Fibroblast of pulmonary artery (primary cell): ENCODE measurements at places on chromosomes 2 and 18.

- DNase-seq = no peak
These were observed 77.8 kb downstream of the CTAGE1 start for GRCh38 chr18:22339913-22340312.

GRCh38 chr18:8386669-8387380 lies 222.4 kb upstream of the RAB12 start:
- no peak for DNase-seq

GRCh38 chr2:9665898-9666297 lies 35.1 kb upstream of the YWHAQ start:
- peak; percentile 58 for DNase-seq

DNA sequence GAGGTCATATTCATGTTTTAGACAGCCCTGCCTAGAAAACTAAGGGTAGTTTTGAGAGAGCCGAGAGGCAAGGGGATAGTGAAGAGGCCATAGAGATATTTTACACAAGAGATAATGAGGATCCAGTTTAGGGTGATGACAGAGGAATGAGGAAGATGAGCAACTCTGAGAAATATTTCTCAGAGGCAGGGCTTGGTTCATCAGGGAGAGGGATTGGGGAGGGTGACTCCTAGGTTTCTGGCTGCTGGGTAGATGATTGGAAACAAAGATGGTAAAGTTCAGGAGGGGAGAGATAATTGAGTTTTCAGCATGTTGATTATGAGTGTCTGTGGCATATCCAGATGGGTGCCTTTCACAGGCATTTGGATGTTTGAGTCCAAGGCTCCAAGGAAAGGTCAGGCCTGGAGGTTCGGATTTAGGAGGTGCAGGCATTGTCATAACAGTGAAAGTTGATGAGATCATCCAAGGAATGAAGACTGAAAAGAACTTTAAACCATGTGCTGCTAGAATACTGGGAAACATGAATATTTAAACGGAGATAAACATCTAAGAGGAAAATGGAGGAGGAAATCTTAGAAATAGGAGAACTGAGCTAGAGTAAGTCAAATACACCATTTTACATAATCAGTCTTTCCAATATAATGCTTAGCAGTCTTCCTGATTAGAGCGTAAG lies 7.4 kb downstream of the MYL12B start:
- no peak for DNase-seq

DNA sequence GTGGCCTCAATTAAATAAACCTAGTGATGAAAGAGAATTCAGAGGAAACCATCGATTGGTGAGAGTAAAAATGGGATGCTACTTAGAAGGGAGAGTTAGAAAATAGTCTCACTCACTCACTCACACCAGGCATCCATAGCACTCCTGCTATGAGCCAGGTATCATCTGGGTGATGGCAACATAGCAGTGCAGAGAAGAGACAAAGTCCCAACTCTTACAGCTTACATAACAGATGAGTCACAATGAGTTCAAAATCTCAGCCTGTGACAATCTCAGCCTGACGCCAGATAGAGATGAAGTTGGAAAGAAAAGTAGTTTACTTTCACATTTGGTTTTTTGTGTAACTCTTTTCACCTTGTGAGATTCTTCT lies 55.4 kb upstream of the THOC1 start:
- DNase-seq = peak; percentile 41

DNA sequence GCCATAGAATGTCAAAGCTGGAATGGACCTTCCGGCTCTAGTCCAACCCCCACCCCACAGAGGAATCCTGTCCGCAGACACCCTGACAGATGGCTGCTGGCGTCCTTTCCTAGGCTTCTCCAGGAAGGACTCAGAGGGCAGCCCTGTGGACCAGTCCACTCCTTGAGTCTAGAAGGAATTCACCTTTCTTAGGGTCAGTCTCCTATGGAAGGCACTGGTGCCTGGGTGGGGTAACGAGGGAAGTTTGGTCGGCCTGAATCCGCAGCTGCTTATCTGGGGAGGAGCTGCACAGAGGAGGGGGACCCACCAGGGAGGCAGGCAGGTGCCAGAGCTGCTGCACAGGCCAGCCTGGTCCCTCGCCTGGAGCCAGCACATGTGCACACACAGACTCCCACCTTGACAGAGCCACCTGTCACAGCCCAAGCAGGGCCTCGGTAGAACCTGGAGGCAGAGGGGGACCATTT lies 2.5 kb downstream of the DNMT3A start:
- DNase-seq = no peak

- no peak for DNase-seq
These were observed 16.4 kb upstream of the STARD7 start for GRCh38 chr2:96225016-96225533.

GRCh38 chr2:53994818-53995808 lies 24.3 kb upstream of the PSME4 start:
- no peak for DNase-seq

DNA sequence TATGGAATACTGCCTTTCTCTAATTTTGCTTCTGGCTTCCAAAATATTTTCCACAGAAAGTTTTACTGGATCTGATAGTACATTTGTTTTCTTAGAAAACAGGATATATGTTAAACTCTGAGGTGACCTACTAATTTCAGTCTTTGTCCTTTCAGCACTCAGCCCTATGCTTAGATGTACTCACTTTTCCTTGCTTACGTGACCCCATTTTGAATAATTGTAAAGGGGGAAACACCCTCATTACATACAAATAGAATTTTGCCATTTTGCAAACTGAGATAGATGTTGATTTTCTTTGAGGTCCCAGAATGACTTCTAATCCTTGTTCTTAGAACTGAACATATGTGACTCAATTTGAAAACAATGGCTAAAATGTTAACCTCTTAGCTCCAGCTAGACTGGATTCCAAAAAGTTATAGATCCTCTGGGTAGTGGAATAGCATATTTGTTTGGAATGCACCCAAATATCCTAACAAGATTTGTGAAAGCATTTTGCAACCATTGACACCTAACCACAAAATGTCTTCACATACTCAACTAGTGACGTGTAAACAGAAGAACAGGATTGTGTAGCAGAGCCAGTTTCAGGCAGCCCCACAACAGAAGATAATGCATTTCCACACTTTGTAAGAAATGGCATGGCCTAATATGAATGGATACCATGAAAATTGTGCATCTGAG lies 44.8 kb upstream of the EHBP1 start:
- peak; percentile 80 for DNase-seq

GRCh38 chr2:86454238-86454637 lies 13.1 kb downstream of the KDM3A start:
- DNase-seq = no peak

GRCh38 chr18:26721854-26722564 lies 143.5 kb downstream of the AQP4 start:
- DNase-seq = no peak

- no peak for DNase-seq
These were observed 65.9 kb upstream of the SLC1A4 start for GRCh38 chr2:64923385-64923710.

DNA sequence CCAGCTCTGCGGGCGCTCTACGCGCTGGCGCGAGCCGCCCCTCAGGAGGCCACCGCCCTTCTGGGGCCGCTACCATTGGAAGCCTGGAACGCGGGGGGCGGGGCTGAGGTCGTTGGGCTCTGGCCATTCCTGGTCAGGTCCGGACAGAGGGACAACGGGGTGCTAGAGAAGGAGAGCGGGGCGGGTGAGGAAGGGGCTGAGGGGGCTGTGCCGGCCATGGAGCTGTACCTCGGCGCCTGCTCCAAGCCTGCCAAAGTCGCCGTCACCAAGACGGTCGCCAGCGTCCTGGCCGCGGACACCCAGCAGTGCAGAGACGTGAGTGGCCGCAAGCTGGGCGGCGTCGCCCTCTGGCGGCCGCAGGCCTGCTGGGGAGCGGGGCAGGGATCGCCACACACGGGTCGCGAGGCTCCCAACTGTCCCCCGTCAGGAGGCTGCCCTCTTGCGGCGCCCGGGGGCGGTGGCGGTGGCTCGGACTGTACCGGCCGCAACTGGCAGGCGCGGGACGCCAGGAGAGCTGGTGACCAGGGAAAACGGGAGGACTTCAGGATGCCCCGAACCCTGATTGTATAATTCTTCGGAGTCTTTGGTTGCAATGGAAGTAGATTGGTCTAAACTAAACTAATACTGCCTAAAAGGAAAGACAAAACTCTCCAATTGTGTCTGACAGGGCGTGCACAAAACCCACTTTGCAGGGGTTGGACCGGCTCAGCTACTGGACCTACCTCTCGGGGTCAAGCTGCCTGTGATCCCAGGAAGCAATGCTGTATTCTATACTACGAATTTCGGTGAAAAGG lies at the start of gene FSIP2:
Gene FSIP2, plus strand, starts transcription at position 126 of the 794 bp plus-strand sequence. Its CDS starts 91 bp downstream, at position 217.
- DNase-seq = peak; percentile 72

DNA sequence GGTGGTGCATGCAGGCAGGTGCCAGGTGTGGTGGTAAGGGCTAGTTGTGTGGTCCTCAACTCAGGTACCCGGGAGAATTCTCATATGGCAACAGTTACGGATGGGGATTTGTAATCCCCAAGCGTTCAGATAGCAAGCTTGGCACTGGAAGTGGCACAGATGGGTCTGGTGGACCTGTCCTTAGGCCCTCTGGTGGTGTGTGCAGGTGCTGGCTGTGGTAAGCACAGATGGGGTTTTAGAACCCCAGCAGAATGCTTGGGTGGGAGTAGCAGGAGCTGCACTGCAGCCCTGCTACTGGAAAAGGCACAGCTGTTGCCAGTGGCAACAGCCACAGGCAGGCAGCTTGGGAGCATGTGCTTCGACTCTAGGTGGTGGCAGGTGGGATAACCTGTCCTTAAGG lies 948.2 kb upstream of the FAM98A start:
- DNase-seq = no peak

DNA sequence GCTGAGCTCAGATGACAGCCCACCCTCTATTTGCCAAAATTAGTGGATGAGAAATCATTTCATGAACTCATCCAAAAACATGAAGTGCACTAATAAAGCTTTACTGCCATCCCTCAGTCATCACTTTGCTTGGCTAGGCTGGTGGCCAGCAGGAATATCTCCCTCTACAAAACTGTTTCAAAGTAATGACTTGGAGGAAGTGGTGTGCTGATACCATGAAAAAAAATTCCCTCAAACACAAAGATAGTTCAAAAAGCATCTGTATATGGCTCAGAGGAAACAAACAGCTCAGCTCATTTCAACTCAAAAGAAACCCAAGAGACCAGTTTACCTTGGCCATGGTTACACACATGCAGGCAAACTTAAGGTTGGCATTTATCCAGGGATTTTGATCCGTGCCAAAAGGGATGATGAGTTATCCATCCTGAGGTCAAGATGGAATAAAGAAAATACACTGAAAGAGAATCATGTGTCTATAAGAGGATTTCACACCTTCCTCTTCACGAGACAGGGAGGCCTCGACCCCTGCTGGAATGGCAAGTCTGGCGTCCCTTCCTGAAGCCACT lies 18.4 kb upstream of the WIPF1 start:
- DNase-seq = peak; percentile 82

DNA sequence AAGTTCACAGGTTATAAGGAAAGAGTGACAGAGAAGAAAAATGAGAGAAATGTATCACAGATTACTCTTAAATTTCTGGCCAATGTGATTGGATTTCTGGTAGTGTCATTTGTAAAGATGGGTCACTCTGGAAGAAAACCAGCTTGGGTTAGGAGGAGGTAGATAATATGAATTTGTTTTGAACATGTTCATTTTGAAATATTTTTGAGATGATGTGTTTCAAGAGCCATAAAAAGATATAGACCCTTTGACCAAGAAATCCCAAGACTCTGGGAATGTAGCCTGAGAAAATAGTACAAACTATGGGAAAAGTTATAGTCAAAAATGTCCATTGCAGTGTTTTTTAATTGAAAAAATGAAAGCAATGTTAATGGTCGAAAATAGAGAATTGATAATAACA lies 70.7 kb downstream of the CALCRL start:
- no peak for DNase-seq

DNA sequence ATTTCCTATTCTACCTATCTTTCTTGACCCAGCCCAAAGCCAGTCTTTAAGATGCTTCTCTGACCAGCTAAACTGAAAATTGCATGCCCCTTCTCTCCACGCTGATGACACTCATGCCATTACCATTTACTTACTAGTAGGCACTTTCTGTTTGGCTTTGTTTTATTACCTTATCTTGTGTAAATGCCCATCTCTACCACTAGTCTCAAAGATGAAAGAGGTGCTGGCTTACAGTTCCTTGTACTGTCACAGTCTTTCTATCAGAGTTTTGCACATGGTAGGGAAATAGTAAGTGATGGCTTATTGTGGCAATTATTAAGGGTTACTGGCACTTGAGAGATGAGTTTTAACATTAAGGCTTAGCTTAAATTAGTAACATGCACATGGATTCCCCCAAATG lies 352.1 kb downstream of the RBM43 start:
- no peak for DNase-seq

GRCh38 chr18:53796040-53796729 lies 428.3 kb downstream of the MBD2 start:
- DNase-seq = peak; percentile 92

GRCh38 chr2:2564300-2565078 lies 233.4 kb upstream of the MYT1L start:
- no peak for DNase-seq

- DNase-seq = peak; percentile 87
These were observed 34.1 kb upstream of the MAT2A start for GRCh38 chr2:85504778-85505261.

- no peak for DNase-seq
These were observed 31.6 kb upstream of the FZD5 start for GRCh38 chr2:207801259-207801658.

DNA sequence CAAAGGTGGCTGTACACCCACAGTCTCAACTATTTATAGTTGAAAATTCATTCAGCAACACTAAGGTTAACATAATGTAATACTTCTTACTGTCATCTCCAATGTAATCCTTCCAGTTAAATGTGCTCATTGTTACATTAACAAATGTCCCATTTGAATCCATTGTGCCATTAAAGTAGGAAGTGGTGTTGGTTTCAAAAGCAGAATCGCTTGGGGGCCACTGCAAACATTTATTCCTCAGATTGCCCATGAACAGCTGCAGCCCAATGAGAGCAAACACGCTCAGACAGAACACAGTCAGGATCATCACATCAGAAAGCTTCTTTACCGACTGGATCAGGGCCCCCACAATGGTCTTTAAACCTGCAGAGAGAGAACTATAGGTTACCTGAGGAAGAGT lies 41.4 kb downstream of the SCN3A start:
- DNase-seq = no peak

DNA sequence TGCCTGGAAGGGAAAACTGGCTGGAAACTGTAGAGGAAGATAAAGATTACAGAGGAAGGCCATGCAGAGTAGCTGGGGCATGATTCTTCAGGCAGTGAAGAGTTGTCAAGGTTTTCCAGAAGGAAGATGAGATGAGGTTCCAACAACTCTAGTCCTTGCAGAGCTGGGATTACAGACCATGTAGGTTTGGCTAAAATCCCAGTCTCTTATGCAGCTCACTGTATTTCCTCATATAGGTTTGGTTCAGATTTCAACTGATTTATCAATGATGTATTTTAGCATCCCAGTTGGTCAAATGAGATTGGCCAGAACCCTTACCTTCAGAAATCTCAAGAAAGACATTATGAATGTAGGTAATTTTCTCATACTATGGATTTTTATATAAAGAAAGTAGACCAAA lies 16.4 kb downstream of the FAP start:
- no peak for DNase-seq
